ENCODE measurements at places on chromosomes 12 and 14. TPM values are rescaled to one million over a fixed set of nuclear protein-coding genes. Genes with fewer than 3 reads are reported as not detected.

DNA sequence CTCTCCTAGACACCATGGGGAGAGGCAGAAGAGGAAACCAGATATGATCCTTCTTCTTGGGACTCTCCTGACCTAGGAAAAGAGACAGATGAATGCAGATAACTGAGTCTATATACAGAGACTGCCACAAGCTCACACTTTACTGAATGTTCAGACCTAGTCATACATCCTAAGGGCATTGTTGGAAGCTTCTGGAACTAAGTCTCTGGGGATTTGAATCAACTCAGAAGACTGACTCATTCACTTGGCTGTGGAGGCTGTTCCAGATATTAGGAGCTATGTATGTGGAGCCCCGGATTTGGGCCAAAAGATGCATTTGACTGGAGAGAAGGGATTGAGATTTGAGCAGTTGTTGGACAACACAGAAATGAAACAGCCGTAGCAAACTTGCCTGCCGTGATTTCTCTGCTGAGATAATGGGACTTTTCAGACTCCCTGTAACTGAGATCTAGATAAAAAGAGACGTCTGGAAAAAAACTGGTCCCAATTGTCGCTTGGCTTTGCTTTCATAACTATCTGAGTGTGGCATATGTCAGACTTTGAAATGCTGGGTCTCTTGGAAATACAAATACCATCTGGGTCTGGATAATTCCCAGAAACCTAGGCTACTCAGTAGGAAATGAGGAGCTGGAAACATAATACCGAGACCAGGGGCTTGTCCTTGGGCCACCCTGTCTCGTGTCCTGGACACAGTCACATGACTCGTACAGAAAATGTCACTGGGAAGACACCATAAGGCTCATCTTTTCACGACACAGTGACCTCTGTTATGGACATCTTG lies 396.8 kb downstream of the NUAK1 start:
- DNase-seq: peak; percentile 64
- no peak overlapping the region for H3K27ac ChIP-seq
- H3K27me3 ChIP-seq: peaks cover 22% of the 10 kb centered on the region
- no peaks in the 10 kb centered on the region for H3K36me3 ChIP-seq

- no peaks in the 10 kb centered on the region for H3K4me1 ChIP-seq
- no peak for DNase-seq
- H3K36me3 ChIP-seq: no peaks in the 10 kb centered on the region
- H3K4me3 ChIP-seq: no peak overlapping the region
These were observed 1236.6 kb downstream of the BCL11B start for GRCh38 chr14:98035396-98035795.

The CLEC2A gene
- total RNA-seq: not detected

The SERPINA3 gene
- total RNA-seq: not detected

GRCh38 chr12:108516511-108517275 lies 1.6 kb downstream of the FICD start:
- peak; percentile 25 for DNase-seq
- peaks cover 9% of the 10 kb centered on the region for H3K4me1 ChIP-seq
- H3K36me3 ChIP-seq: peaks cover 38% of the 10 kb centered on the region
- H3K27ac ChIP-seq: no peak overlapping the region
- H3K27me3 ChIP-seq: no peaks in the 10 kb centered on the region
- peak overlapping the region; percentile 90 for H3K4me3 ChIP-seq

- H3K27me3 ChIP-seq: no peaks in the 10 kb centered on the region
- H3K4me1 ChIP-seq: peaks cover 10% of the 10 kb centered on the region
- no peak for DNase-seq
- H3K27ac ChIP-seq: no peak overlapping the region
These were observed 55.9 kb upstream of the SRSF5 start for GRCh38 chr14:69711065-69711464.

GRCh38 chr12:118982302-118982701 lies 961 bp downstream of the SRRM4 start:
- DNase-seq: no peak
- H3K27me3 ChIP-seq: peaks cover 28% of the 10 kb centered on the region
- no peaks in the 10 kb centered on the region for H3K4me1 ChIP-seq
- H3K36me3 ChIP-seq: no peaks in the 10 kb centered on the region
- H3K27ac ChIP-seq: no peak overlapping the region
- H3K4me3 ChIP-seq: no peak overlapping the region

DNA sequence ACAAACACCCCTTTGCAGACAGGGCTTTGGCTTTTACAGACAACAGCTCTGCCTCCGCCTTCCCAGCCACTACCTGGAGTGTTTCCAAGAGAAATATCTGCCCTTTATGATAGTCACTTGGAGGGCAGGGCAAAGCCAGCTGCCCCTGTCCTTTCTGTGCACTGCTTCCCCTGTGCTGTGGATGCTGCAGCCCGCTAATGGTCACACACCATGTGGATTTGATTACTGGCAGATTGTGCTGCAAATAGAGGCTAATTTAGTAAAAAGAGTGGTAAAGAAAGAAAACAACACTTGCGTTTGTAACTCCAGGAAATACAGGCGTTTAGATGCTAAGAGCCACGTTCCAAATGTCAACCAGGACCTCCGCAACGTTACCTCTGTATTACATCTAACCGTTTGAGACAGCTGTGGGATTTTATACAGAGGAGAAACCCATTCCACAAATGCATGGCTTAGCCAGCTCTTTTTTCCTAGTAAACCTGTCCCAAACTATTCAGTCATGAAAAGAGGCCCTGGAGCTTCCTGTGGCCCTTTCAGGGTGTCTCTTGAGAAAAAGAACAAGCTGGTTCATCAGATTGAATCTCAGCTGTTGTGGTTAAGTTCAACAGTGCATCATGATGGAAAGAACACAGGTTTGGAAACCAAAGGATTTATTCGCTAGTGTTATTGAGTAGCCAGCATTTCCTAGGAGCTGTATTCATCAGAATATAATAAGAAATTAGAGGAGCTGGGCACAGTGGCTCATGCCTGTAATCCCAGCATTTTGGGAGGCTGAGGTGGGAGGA lies 30.1 kb upstream of the PWP1 start:
- no peaks in the 10 kb centered on the region for H3K36me3 ChIP-seq
- DNase-seq: no peak
- H3K4me3 ChIP-seq: no peak overlapping the region

Data from PC-3 (cell line).